ENCODE measurements at places on chromosomes 4 and X. TPM values are rescaled to one million over a fixed set of nuclear protein-coding genes. Genes with fewer than 3 reads are reported as not detected.

GRCh38 chrX:25043192-25043591 is 27.4 kb upstream of the ARX start:
- no peak for DNase-seq

DNA sequence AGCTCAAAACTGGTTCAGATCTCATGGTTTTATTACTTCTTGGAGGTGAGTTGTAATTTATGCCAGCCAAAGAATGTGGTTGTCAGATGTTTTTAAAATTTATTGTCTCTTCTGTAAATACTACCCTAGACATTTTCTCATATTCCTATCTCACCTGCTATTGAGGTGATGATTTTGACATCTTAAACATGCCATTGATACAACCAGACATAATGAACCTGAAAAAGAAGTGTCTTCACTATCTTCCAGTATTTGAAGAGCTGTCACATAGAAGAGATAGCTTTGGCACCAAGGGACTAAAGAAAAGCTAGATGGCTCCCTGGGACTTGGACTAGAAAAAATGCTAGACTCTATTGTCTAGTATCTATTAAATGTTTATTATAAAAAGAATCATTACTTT is 155.7 kb downstream of the RAP1GDS1 start:
- DNase-seq = no peak

DNA sequence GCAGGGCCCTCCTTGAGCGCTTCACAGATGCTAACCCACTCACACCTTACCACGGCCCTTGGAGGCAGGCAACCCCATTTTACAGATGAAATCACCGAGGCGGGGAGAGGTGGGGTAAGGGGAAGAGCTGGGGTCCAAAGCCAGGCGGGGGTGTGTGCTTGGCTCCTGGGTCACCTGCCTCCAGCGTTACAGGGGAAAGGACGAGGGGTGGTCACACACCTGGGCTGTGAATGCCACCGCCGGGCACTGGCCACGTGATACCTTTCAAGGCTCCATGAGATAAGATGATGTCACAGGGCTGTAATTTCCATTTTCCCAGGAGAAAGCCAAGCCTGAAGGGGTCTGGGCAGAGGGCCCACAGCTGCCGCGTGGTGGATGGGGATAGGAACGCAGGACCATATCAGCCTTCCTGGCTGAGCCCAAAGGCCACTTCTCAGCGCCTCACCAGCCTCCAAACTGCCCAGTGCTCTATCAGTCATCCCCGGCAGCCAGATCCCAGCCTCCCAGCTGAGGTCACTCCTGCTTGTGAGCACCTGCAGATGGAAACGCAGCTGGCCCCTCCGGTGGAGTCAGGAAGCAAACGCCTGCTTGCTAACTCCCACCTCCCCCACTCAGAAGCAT is 62.4 kb upstream of the CRMP1 start:
- DNase-seq = peak; percentile 16

DNA sequence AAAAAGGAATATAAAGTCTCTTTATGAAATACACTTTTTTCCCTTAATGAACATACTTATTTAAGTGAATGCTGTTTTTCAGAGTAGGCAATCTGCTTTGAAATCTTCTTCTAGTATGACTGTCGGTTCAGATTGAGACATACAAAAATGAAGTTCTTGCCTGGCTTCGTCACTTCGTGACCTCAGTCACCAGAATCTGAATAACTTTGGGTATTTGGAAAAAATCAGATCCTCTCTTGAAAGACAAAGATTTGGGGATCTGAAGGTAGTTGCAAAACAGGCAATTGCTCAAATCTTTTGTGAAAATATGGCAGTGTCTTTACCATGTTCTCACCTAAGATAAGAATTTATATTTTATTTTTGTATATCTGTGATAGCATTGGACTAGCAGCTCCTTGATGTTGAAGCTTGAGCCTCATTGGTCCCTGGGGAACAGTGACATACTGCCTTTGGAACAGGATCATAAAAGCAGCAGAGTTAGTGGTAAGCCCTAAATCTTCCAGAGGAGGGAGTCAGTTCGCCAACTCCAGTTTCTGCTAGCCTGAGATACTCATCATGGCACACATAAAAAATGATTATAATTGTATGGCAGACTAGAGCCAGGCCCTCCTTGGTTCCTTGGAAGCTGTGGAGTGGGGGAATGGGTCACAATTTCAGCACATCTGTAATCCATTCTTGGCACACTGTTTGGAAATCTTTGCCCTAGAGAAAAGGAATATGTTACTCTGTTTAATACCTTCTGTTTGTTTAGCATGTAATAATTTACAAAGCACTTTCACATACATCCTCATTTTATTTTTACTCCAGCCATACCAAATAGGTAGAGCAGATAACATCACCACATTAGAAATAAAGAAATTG is 5.0 kb downstream of the ARFIP1 start:
- DNase-seq = no peak

DNA sequence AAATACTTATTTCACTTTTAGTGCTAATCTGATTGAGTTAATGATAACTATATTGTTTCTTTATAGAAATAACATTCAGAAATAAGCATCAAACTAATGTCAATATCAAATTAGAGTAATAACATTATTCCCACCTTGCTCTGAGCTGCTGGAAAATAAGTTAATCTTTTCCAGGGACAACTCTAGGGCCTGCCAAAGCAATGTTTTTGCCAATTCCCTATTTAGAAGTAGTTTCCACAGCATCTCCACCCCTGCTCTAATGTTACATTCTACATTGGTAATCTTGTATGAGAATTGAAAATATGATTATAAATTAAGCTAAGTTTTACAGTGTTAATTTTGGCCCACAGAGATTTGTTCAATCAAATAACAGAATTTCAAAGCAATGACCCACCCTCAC is 68.3 kb downstream of the REELD1 start:
- DNase-seq = no peak

GRCh38 chrX:119107206-119107605 is 20.4 kb downstream of the KIAA1210 start:
- DNase-seq = no peak

DNA sequence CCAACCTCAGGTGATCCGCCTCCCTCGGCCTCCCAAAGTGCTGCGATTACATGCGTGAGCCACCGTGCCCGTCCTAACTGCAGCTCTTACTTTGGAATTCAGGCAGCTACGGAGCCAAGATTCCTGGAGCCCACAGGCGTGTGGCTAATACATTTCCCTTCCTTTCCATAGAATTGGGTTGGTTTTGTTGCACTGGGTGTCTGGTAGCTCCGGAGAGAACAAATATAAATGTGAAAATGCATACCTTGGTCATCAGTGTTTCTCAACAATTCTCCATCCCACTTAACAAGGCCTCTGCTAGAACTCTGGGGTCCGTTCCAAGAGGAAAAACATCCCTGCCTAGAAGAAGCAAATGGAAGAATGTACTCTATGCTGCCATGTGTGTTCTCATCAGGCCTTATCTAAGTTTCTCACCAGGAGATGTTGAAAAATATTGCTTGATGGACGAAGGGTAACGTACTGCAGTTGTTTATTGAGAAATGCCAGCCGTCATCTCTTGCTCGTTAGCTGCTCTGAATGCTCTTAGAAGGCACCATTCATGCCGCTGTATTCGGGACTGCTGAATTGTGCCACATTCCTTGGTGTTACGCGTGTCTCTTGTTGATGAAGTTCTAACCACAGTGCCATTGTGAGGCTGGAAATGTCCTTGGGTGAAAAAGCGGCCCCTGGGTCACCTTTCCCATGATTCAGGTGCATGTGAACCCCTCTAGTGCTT is 50.5 kb upstream of the CD99 start:
- no peak for DNase-seq

DNA sequence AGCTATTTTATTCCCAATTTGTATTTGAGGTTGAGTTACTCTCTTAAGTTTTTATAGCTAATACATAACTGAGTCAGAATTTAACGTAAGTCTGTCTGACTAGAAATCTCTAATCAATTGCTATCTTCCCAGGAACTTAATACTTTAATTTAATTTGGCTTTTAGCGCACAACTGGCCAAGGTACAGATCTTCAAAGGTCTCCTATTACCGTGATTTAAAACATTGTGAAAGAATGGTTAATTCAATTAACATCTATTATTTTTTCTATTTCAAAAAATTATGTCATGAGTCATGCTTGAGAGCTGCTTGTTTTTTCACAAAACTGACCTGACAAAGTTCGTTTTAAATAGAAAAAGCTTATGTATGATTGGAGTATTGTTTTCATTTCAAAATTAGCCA is 22.0 kb upstream of the PLA2G12A start:
- no peak for DNase-seq

- DNase-seq = no peak
Observed at GRCh38 chr4:152185786-152186550, 349.9 kb downstream of the FBXW7 start.

GRCh38 chrX:153765138-153766079 is 1.4 kb downstream of the PLXNB3 start:
- peak; percentile 52 for DNase-seq

DNA sequence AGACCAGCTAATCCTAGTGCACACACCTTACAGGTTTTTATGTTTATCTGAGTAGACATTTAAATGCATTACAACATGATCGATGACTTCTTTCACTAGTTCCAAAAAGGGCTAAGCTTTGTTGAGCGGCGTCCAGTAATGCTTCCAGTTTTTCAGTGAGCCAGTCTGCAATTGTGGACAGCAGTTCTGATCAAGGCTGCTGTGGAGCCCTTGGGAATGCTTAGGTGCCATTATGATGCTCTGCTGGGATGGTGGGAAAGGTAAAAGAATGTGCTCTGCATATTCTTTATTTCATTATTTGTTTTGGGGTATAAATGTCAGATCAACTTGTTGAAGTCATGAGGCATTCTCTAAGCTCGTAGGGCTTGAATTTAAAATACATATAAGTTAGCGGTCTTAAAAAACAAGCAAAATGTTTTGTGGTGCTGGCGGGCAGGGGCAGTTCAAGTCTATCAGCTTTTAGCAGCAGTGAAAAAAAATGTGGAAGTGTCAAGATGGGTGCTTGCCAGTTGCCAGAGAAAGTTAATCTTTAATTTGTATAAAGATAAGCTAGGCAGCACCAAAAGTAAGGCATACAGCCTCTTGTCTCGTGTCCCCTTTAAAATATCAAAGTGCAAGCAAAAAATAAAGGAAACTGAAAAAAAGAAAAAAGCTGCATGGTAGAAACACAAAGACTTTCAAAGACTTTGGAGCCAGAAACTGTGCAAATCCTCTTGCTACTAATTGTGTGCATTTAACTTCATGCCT is 5.8 kb downstream of the MID1IP1 start:
- no peak for DNase-seq

DNA sequence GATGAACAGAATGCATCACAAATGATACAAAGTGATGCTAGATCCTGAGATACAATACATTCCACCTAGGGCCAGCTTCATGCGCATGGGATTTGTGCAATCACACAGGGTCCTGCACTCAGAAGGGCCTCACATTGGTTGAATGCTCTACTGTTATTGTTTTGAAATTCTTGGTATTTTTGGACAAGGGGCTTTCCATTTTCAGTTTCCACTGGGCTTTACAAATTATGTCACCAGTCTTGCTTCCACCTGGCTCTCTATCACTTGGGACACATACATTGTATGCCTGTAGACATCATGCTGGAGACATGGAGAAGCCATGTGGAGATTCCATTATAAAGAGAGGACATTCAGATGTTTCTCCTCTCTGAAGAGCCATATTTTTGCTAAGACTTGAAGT is 155.8 kb downstream of the NAA11 start:
- DNase-seq = no peak

Gene SMIM31
- total RNA-seq = not detected

Gene LRCH2
- total RNA-seq = 4.7 TPM

Gene HERC5
- 0.91 TPM for total RNA-seq

Gene APELA
- not detected for total RNA-seq
